Stimulated activated CD8-positive, alpha-beta memory T cell treated with anti-CD3 and anti-CD28 coated beads, Interleukin-4, amount 100 ng/mL, for 1 hour (primary cell): ENCODE measurements at places on chromosomes 1 and 21.

DNA sequence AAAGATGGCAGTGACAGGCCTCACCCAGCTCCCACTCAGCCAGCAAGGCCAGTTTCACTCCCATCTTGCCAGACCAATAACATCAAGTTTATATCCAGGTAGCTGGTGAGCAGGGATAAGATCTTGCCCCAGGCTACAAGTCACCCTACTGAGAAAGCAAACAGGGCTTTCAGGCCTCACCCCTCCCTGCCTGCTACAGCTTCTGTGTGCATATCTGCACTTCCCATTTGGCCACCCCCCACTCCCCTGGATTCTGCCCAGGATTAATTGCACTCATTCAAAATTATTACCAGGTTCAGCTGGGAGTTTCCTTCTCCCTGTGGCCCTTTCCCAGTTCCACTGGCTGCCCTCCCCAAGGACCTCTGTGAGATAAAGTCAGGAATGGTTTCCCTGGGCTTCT lies 352.1 kb downstream of the TBX15 start:
- no peak for DNase-seq

DNA sequence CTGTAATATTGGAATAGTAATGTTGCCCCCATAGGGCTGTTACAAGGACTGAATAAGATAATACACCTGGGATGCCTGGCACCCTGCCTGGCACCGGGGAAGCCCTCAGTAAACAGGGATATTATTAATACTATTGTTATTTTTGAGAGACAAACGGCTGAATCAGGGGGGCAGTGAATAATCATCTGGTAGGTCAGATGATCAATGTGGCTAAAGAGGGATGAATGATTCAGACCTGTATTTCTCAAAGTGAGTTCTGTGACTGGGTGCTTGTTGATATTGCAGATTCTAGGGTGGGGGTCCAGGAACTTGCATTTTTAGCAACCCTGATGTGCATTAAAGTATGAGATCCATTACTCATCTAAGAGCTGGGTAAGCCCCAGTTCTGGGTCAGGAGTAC lies 46.2 kb upstream of the BCL10 start:
- DNase-seq: no peak

- DNase-seq: no peak
Observed at GRCh38 chr1:86914601-86914997, at the start of gene HS2ST1. TSS of gene HS2ST1 (plus strand) at chr1:86914635.

GRCh38 chr1:119549719-119550132 lies 42.7 kb downstream of the HSD3B1 start:
- no peak for DNase-seq

DNA sequence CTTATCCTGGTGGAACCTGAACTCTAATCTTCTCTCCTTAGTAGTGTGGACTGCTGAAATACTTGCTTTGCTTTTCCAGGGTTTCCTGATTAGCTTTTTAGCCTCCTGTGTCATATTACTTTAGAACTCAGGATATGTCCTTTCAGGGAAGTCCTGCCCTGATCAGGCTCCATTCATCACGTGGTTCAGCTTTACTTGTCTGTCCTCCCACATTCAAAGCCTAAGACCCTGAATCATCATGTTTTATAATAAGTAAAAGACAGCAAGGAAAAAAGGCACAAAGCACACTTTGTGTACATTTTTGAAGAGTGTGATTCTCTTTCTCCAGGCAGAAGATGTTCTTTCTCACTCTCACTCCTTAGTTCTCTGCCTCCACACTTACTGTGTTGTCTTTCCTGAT lies 70.6 kb downstream of the PATJ start:
- DNase-seq: no peak

- no peak for DNase-seq
Observed at GRCh38 chr1:972726-973458, 6.6 kb downstream of the PLEKHN1 start.

DNA sequence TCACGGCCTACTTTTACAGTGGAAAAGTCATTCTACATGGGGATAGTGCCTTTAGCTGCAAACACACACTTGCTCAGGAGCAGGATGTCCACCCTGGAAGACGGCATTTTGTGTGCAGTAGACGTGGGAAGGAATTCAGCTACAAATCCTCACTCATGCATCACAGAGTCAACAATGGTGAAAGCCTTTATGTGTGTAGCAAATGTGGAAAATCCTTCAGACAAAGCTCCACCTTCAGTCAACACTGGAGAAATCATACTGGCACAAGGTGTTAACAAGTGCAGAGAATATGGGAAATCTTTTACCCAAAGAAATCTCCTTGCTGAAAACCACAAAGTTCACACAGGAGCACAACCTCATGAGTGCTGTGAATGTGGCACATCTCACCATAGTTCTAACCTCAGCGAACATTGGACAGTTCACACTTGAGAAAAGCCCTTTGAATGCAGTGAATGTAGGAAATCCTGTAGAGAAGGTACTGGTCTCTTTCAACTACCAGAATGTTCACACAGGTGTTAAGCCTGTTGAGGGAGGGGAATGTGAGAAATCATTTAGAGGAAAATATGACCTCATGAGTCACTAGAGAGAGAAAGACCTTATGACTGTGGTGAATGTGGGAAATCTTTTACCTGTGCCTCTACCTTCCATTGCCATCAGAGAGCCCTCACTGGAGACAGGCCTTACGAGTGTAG lies 101.8 kb downstream of the PTGS2 start:
- no peak for DNase-seq

DNA sequence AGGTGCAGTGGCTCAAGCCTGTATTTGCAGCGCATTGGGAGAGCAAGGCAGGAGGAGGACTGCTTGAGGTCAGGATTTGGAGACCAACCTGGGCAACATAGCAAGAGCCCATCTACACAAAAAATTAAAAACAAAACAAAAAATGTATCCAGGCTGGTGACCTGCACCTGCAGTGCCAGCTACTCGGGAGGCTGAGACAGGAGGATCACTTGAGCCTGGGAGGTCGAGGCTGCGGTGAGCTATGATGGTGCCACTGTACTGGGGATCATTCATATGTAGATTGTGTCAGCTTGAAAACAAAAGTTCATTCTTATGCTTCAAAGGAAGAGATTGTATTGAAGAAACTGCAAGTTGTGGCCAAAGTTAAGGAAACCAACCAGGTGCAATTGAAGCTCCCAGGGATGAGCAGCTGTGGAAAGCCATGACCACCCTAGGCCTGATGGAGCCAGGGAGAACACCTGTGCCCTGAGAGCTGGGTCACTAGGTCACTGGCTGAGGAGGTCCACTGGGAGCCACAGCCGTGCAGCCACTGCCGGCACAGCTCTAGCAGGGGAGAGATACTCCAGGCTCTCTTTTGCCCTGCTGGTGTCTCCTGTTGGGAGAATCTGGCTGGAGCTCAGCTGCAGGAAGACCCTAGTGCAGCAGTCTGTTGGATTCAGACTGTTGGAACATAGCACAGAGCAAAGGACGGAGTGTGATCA lies 13.3 kb upstream of the BRWD1 start:
- no peak for DNase-seq

DNA sequence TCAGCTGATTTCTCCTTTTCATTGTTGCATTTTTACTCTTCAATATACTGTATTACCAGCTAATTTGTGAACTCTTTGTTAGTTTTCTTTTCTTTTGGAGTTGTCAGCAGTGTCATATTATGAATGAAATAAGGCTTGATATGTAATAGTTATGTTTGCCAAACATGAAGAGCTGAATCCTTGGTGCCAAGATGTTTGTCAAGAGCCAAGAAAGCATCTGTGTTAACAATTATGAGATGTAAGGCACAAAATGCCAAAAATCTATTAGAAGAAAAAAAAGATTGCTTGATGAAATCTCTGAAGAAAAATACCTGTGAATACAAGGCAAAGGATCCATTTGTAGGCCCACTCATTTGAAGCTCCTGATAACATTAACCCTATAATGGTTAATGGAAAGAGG lies 48.4 kb upstream of the RNPC3 start:
- no peak for DNase-seq

GRCh38 chr1:95023399-95024043 lies 49.2 kb downstream of the ALG14 start:
- no peak for DNase-seq

DNA sequence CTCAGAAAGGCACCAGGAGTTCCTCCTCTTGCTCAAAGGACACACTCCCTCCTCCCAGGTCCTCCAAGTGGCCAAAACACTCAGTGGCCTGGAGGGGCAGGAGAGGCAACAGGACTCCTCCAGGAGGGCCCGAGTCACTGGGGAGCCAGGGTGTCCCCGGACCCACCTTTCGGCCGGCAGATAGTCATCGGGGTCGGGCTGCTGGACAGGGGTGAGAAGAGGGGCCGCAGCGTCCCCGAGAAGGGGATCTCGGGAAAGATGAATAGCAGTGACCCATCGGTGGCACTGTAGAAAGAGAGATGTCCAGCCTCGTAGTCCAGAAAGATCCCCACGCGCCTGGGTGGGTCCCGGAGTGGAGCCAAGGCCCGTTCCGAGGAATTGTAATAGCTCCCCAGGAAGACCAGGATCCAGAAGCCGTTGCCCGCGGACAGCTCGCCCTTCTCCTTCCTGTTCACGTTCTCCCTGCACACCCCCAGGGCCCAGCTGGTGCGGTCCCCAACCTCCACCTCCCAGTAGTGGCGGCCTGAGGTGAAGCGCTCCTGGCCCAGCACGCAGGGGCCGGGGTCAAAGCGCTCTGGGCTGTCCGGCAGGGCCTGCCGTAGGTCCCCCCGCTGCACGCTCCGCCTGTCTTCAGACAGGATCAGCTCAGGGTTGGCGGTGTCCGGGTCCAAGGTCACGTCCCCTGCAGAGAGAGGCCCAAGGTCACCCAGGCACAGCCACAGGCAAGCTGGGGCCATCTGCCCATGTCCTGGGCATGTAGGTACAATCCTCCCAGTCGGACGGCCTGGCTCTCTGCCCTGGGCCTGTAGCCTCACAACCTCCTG lies 11.9 kb downstream of the TRIM11 start:
- DNase-seq: no peak

GRCh38 chr1:48773133-48773532 lies 3.6 kb downstream of the BEND5 start:
- no peak for DNase-seq

DNA sequence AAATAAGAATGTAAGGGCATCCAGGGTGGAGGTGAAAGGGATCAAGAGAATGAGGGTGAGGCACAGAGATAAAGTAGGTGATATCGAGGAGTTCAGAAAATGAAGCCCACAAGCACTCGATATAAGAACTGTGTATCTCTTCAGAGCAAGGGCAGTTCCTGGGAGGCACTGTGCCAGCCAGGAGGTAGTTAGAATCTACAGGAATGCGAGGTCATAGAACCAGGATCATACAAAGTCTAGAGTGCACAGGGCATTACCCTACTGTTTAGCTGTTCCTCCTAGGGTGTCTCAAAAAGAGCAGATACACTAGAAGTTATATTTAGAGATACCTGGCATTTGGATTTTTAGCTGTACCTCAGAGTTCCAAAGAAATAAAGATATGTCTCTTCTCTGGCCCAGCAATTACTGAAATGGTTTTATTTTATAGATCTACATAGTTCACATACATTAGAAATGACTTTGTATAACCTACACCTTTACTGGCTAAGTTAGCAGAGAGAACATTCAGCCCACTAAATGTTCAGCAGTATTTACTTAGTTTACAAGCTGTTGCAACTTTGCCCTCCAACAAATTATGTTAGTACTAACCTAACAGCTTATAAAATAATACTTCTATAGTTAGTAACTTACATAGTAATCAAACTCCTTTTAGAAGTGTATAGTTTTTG lies 1.6 kb downstream of the OVAAL start:
- DNase-seq: no peak

- no peak for DNase-seq
Observed at GRCh38 chr1:35935442-35936388, 4.8 kb downstream of the AGO3 start.

DNA sequence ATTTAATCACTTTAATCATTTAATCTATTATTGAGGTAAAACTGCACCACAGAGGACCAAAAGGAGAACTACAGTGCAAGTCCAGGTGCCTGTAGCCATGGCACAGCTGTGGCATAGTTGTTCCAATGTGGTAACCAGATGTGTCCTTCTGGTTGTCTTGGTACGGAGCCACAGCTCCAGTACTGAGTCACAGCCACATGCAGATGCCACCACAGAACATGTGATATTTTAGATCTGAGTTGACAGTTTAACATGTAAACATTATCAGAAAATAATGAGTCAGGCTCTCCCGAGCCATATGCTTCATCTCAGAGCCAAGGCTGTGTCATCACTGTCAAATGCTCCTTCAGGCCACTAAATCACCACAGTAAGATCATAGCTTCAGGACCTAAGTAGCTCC lies 56.4 kb upstream of the RGS7 start:
- DNase-seq: no peak

- no peak for DNase-seq
Observed at GRCh38 chr1:177413982-177414596, 243.3 kb downstream of the BRINP2 start.

GRCh38 chr1:57966751-57967406 lies 543.0 kb upstream of the DAB1 start:
- DNase-seq: no peak

GRCh38 chr1:208791456-208791855 lies 547.3 kb upstream of the PLXNA2 start:
- no peak for DNase-seq

GRCh38 chr21:33058957-33059356 lies 11.0 kb upstream of the OLIG1 start:
- DNase-seq: no peak

DNA sequence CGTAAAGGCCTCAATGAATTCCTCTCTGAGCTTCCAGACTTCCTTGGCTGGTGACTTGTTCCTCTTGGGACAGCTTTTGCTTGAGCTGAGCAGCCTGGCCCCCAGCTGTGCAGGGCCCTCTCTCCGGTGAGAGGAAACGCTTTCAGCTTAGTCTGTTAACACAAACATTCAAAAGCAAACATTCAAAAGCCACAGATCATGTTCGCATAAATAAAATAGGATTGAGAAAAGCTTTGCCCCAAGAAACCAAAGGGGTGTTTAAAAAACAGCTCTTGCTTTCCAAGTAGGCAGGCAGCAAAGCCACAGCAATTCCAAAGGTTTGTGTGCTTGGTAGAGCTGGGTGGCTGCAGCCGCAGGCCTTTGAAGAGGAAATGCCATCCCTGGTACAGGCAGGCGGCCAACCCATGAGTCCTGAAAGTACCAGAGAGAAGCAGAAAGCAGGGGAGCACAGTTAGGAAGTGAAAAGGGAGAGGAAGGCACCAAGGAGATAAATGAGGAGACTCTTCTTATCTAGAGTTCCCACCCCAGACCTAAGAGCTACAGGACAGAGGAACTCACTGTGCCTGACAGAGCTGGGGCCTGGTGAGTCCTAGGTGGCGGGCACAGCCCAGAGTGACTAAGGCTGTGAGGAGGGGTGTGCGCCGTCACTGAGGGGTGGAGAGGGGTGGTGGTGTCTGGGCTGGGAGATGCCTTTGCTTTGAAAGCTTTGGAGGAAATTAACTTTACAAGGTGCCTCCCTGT lies 48.4 kb downstream of the CCN1 start:
- no peak for DNase-seq

DNA sequence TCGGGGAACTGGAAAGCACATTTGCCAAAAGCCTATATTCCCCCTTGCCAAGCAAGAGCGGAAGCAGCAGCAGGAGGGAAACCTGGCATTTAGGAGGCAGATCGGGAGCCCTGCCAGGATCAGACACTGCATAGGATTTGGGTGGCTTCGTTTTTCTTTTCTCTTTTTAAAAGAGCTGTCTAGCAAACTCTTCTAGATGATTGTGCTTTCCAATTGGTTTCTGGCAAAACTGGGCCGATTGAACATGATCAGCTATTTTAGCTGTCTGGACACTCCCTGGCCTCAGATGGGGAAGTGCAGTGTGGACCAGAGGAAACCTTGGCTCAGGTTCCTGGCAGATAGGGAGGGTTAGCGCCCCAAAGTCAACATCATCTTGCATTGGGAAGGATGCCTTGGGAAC lies 414.0 kb upstream of the KAZN start:
- no peak for DNase-seq

- no peak for DNase-seq
Observed at GRCh38 chr21:28883931-28884330, 108.7 kb downstream of the LTN1 start.

- no peak for DNase-seq
Observed at GRCh38 chr1:240058049-240058448, 33.6 kb upstream of the FMN2 start.
